ENCODE measurements at places on chromosomes 1 and 21.

- no peak for DNase-seq
These were observed 189.8 kb upstream of the OLFM3 start for GRCh38 chr1:102186536-102186935.

DNA sequence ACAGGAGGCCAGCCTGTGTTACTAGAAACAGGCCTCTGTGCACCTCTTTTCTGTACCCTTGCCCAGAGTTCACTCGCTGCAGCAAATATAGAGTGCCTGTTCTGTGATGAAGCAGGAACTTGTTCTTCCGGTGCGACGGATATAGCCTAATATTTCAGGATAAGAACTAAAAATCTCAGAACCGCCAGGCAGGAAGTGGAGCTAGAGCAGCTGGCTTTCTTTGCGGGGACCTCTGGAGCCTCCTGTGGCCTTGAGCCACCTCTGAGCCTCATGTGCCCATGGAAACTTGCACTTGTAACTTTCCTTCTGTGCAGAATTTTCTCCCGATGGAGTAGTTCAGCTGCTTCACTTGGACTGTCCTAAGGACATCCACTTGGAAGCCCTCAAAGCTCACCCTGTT lies 44.5 kb upstream of the VAMP3 start:
- no peak for DNase-seq

DNA sequence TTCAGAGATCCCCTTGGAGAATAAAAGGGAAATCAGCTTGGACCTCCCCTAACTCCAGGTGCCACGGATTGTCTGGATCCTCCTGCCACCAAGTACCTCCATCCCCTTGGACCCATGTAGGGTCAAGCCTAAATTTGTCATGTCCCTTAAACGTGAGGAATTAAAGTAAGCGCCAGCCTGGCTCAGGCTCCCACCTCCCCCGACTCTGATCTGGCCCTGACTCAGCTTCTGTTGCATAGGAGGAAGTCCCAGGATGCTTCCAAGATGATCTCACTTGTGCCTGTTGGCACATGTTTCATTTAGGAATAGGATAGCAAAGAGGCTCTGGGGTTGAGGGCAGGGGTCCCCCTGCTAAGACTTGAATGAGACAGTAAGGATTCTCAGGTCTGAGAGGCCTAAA lies 231.9 kb upstream of the JUN start:
- DNase-seq = no peak

GRCh38 chr1:236301958-236302335 lies 20.2 kb upstream of the ERO1B start:
- no peak for DNase-seq

DNA sequence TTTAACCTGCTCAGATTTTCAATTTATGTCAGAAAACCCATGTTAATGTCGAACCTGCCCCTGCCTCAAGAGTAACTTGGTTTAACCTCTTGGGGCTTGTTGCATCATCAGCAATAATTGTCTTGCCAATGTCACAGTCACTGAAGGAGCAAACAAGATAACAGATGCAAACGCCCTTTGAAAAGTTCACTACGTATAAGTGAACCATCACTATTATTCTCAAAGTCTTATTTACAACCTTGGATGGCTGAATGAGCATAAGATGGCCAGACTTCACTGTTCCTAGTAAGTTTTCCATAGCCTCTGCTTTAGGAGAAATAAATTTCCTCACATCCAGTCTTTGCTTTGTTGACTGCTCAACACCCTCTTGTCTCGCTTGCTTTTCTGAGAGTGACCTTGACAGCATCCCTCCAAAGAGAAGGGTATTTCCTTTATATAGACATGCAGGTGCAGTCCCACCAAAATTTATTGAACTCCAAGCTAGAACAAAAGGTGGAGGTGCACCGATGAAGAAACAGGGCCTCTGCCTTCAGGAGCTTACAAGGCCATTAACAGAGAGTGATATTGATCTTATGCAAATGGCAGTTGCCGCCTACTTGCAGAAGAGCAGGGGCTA lies 749 bp upstream of the LRIG2 start:
- DNase-seq = no peak

- peak; percentile 8 for DNase-seq
These were observed 51.8 kb upstream of the FAM89A start for GRCh38 chr1:231091831-231092301.

- DNase-seq = no peak
These were observed 253.2 kb downstream of the PTPRC start for GRCh38 chr1:198892065-198892464.

DNA sequence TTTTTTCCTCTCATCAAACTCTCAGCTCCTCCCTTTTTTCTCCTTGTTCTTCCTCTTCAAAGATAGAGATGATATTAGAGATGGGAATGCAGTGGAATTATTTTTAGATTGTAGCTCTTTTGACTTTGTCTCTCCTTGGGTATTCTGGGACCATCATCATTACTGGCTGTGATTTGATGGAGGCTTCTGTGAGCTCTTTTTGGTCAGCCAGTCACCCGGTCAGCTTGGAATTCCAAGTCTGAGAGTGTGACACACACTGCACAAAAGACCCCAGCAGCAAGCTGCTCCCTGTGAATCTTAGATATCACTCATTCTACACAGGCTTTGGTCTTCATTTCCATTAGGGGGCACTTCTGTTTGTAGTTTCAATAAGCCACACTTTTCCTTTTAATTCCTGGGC lies 51.6 kb upstream of the NEK7 start:
- DNase-seq = no peak

DNA sequence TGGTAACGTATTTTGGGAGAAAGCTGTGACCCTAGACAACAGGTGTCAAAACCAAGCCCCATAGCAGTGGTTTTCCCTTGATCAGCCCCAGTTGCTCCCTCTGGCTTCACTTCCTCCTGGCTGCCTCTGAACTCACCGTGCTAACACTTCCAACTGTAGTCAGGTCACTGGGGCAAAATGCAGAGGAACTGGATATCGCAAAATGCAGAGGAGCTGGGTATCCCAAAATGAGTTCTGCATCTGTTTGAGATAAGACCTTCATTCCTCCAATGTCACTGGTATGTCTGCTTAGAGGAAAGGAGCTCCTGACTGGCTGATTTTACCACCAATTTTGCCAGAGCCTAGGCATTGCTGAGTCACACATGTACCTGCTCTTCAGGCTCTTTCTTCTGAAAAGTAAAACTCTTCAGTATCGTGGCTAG lies 19.6 kb upstream of the TACSTD2 start:
- DNase-seq = no peak

GRCh38 chr1:185338719-185339622 lies 21.9 kb upstream of the IVNS1ABP start:
- DNase-seq = peak; percentile 59

DNA sequence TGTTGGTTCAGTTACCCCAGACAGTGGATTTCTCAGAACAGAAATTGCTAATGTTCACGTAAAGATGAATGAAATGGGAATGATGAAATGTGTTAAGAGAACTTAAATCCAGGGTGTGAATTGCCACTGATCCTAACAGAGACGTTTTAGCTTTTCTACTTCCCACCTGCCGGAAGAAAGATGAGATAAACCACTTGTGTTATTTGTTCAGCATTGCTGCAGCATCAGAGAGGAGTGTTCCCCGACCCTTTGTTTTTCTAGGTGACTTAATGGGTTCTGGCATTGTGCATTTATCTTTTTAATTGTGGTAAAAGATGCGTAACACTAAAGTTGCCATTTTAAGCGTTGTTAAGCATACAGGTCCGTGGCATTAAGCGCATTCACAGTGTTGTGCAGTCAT lies 122.3 kb downstream of the GALNT2 start:
- no peak for DNase-seq

GRCh38 chr1:21293537-21294265 lies 3.4 kb upstream of the ECE1 start:
- DNase-seq = peak; percentile 73

GRCh38 chr1:16979475-16980327 lies 719 bp downstream of the MFAP2 start:
- DNase-seq = no peak

- no peak for DNase-seq
These were observed 5.5 kb upstream of the PEX10 start for GRCh38 chr1:2417833-2418225.

GRCh38 chr1:201128476-201128875 lies 1.5 kb upstream of the ASCL5 start:
- no peak for DNase-seq
